KBM-7 (cell line): ENCODE measurements at places on chromosomes 13 and 19.

- no peak for DNase-seq
Observed at GRCh38 chr19:53960886-53961285, 1.9 kb upstream of the CACNG8 start.

GRCh38 chr19:11551603-11552235 is 7.3 kb downstream of the ELOF1 start:
- DNase-seq: no peak

DNA sequence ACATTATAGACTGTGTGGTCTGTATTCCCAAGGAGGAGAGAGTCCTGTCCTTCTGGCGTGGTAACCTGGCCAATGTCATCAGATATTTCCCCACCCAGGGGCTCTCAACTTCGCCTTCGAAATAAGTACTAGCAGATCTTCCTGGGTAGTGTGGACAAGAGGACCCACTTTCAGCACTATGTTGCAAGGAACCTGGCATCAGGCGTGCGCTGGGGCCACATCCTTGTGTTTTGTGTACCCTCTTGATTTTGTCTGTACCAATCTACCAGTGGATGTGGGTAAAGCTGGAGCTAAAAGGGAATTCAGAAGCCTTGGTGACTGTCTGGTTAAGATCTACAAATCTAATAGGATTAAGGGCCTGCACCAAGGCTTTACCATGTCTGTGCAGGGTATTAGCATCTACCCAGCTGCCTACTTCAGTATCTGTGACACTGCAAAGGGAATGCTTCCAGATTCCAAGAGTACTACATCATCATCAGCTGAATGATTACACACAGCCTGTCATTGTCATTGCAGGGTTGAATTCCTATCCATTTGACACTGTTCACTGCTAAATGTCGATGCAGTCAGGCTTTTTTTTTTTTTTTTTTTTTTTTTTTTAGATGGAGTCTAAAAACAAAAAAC is 148.0 kb downstream of the PRR20E start:
- DNase-seq: no peak

DNA sequence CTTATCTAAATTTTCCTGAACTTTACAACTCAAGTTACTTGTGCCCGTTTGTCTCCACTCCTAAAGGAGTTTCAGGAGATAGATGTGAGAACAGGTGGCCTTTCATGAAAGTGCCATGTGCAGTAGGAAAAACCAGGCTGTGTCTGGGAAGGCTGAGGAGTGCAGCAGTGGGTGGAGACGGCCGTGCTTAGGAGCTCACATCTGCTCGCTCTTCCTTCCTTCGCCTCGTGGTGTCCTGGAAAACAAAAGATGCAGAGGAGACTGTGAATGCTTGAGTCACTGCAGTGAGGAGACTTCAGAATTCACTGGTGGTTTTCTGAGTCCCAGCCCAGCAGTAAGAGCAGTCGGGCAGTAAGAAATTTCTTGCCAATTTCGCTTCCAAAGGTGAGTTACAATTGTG is 138.4 kb upstream of the RNF113B start:
- no peak for DNase-seq

- no peak for DNase-seq
Observed at GRCh38 chr19:43704002-43704705, 11.7 kb upstream of the IRGC start.

DNA sequence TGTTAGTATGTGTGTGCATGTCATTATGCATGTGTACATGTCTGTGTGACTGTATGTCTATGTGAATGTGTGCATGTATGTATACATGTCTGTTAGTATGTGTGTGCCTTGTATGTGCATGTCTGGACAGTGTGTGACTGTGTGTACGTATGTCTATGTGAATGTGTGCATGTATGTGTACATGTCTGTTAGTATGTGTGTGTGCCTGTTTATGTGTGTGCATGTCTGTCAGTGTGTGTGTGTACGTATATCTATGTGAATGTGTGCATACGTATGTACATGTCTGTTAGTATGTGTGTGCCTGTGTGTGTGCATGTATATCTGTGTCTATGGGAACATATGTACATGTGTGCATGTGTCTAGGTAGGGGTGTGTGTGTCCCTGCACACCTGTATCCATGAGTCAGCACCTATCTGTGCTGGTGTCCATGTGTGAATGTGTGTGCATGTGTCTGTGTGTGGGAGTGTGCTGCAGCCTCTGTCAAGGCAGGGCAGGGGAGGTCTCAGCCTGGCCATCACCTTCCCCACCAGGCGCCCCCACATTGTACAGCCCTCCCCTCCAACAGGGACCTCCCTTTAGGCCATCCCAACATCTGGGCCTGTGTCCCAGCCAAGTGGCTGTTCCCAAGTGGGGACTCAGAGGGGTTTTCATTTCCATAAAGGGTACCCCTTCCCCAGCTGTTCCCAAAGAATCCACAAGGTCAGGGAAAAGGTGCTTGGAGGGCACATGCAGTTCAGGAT is 4.4 kb downstream of the GAS6 start:
- DNase-seq: no peak
